ENCODE measurements at places on chromosomes 3 and 15. TPM values are rescaled to one million over a fixed set of nuclear protein-coding genes. Genes with fewer than 3 reads are reported as not detected.

- H3K4me3 ChIP-seq, result peak overlapping the region; percentile 93
- H3K27me3 ChIP-seq, result no peaks in the 10 kb centered on the region
- H3K36me3 ChIP-seq, result no peaks in the 10 kb centered on the region
- peak overlapping the region; percentile 91 for H3K27ac ChIP-seq
- peak; percentile 32 for DNase-seq
- peaks cover 45% of the 10 kb centered on the region for H3K4me1 ChIP-seq
Observed at GRCh38 chr15:98649472-98650416, 1.4 kb downstream of the IGF1R start.

DNA sequence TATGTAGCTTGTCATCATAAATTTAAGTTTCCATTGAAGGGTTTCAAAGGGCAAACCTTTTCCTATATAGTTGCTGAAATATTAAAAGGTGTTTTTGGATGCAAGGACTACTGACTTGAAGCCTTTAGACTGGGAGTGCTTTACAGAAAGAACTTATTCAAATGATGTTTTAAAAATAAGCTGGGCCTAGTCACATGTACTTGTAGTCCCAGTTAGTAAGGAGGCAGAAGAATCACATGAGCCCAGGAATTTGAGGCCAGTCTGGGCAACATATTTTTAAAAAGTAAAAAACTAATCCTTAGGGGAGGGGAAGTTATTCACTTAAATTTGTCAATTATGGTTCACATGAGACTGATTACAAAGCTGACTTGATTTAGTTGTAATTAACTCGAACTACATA lies 65.0 kb downstream of the SMARCC1 start:
- H3K27ac ChIP-seq, result no peak overlapping the region
- H3K27me3 ChIP-seq, result no peaks in the 10 kb centered on the region
- peaks cover 15% of the 10 kb centered on the region for H3K4me1 ChIP-seq
- peaks cover 17% of the 10 kb centered on the region for H3K36me3 ChIP-seq
- no peak for DNase-seq
- no peak overlapping the region for H3K4me3 ChIP-seq

DNA sequence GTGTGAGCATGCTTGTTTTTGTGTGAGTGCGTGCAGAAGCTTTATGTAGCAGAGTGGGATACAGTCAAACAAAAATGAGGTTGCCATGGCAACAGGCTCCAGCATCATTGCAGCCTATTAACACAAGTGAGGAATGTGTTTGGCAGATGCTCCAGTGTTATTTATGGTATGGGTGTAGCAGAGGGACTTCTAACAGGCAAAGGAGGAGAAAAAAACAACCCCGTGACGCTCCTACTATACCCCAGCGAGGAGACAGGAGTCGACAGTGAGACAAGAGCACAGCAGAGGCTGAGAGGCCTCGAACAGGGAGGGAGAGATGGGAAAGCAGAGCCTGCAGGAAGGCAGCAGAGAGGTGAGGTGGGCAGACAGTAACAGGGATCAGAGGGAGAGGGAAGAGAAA lies 4.9 kb downstream of the ADCY5 start:
- peak overlapping the region; percentile 77 for H3K4me3 ChIP-seq
- no peaks in the 10 kb centered on the region for H3K36me3 ChIP-seq
- peak overlapping the region; percentile 91 for H3K27ac ChIP-seq
- H3K4me1 ChIP-seq, result peaks cover 22% of the 10 kb centered on the region

The MRAS gene
- total RNA-seq, result 243 TPM

The CCDC191 gene
- 1.9 TPM for total RNA-seq
